ENCODE measurements at places on chromosomes 1 and 21.
A peak's percentile ranks its signal among the peaks of the same experiment; 100 is the strongest.

- no peak for DNase-seq
Measured at GRCh38 chr21:34107606-34108005, 34.2 kb downstream of the MRPS6 start.

DNA sequence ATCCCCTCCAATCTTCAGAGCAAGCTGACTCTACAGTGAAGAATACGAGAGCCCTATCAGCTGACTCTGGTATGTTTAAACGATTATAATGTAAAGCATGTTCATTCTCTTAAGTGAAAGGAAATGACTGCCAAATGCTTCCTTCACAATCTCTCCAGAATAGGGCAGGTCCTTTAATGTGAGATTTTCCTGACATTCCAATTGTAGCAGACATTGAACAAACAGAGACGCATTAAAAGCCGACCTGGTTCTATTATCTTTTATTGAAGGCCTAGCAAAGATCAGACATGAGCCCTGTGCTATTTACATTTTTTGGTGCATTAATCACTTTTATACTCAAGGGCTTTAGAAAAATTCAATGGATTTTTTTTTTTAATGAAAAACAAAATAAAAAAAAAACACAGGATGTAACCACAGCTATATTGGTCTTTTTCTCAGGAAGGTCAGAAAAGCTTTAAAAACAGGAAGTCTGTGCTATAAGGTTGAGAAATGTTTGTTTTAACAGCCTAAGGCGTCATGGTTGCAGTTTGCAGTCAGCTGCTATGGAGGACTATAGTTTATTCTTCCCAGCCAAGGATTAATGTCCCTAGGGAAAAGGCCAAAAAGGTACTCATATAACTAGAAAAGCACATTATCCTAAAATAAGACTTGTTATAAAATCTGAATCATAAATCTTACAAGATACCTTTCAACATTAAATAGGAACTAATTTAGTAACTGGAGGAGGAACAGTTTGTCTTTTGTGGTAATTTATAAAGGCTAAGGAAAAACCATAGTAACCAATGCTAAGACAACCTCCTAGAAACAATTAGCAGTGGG, 104.8 kb downstream of the RERE start:
- DNase-seq: peak; percentile 89

DNA sequence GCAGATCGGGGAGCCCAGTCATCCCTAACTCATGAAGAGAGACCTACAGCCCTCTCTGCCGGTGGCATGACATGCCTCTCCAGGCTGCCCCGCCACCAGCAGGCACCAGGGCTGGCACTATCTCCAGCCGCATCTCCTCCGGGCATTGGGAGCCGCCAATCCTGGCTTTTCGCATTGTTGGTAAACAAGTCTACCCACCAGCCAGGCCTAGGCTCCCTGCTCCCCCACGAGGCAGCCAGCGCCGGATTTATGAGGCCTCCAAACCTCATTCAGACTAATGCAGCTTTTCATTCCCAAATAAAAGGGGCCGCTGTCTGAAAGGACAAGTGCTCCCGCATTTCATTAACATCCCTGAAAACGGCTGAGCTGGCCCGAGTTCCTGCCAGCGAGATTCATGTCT, 3.4 kb upstream of the GRIK3 start:
- DNase-seq: no peak

GRCh38 chr1:212190169-212190568, 95.0 kb upstream of the PPP2R5A start:
- no peak for DNase-seq

DNA sequence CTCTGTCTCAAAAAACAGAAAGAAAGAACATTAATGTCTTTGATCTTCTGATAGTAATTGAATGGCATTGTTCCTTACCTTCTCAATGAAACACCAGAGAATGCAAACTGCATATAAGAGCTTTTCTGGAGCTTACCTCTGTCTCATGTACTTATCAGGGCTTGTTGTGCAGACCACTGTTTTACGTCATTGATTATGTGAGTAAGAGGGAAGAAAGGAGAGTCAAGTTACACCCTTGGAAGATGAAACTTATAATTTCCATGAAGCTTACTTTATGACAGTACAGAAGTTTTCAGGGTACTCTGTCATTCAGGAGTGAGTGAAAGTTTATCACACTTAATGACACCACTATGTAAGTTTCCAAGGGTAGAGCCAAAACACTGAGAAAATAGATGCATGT, 49.0 kb upstream of the MAB21L3 start:
- DNase-seq: no peak

GRCh38 chr1:198936371-198937083, 297.7 kb downstream of the PTPRC start:
- peak; percentile 48 for DNase-seq

- DNase-seq: peak; percentile 59
Measured at GRCh38 chr21:35508139-35508888, 459.2 kb upstream of the RUNX1 start.

DNA sequence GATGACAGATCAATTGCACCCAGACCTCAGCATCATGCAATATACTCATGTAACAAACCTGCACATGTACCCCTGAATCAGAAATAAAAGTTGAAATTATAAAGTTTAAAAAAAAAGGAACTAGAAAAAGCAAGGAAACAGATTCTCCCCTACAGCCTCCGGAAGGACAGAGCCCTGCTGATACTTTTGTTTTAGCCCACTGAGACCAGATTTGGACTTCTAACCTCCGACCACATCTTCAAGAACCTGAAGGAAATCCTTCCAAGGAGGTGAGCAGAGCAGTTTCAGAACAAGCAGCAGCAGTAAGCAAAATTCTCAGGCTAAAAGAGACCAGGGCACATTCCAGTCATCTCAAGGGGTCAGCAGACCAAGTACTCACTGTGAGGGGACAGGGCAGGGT, 54.5 kb downstream of the TM2D1 start:
- DNase-seq: no peak

DNA sequence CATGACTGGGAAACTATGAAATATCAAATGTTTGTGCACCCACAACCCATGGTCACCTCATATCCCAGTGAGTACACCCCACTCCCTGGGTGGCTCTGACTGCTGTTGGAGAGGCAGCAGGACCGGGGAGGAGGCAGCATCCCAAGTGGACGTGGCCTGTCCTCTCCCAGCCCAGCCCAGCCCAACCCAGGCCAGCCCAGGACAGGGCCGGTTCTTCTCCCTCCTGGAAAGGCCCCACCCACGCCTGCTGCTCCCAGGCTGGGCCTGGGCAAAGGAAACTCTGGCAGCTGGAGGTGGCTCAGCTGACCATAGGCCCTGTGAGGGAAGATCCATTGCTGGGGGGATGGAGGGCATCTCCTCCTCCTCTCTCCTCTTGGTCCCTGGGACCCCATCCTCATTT, 19.1 kb downstream of the MATN1 start:
- DNase-seq: no peak

DNA sequence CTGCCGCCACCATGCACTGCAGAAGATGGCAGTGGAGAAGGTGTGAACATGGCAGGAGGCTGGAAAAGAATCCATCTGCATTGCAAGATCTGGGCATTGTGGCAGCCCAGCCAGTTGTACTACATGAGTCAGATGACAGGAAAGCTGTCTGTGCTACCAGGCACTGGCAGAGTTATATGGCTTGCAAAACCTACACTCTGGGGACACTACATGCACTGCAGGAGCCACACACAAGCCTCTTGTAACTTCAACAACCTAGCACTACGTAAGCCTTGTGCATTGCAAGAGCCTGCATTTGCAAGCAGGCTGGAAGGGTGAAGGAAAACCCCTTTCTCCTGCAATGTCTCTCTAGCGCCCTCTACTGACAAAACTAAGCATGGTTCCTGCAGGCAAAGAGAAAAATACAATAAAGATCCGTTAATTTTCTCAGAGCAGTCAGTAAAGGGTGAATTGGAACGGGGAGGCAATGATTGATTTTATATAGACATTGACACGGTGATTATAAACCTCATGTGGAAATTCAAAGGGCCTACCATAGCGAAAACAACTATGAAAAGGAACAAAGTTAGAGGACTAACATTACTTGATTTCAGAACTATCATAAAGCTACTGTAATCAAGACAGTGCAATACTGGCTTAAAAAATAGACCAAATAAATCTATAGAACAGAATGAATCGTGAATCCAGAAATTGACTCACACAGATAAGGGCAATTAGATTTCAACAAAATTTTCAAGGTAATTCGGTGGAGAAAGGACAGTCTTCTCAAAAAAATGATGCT, 26.2 kb upstream of the DYNLT5 start:
- peak; percentile 84 for DNase-seq

- DNase-seq: no peak
Measured at GRCh38 chr21:37759777-37760176, 156.5 kb downstream of the KCNJ6 start.

- DNase-seq: no peak
Measured at GRCh38 chr1:44903011-44903680, 60.1 kb upstream of the PTCH2 start.

GRCh38 chr1:199221371-199222150, 582.7 kb downstream of the PTPRC start:
- peak; percentile 60 for DNase-seq

- DNase-seq: no peak
Measured at GRCh38 chr1:201215531-201216357, 25.1 kb downstream of the IGFN1 start.

- no peak for DNase-seq
Measured at GRCh38 chr1:185425163-185425562, 108.1 kb upstream of the IVNS1ABP start.

GRCh38 chr1:3495776-3496745, 41.6 kb downstream of the ARHGEF16 start:
- no peak for DNase-seq

DNA sequence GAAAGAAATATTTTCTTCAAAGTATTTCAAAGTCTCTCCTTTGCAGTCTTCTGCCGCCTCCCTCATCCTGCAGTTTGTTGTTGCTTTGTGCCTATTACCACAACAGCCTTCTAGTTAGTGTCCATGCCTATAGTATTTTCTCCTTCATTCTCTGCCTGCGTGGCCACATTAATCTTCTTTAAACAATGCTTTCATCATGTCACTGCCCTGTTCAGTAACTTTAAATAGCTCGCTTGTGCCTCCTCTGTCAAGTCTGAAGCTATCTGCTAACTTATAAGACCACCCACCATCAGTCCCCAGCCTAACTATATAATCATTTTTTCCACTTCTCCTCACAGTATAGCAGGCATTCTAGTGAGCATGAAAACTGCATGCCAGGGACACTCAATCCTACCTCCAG, 290.3 kb downstream of the PDE4B start:
- no peak for DNase-seq

DNA sequence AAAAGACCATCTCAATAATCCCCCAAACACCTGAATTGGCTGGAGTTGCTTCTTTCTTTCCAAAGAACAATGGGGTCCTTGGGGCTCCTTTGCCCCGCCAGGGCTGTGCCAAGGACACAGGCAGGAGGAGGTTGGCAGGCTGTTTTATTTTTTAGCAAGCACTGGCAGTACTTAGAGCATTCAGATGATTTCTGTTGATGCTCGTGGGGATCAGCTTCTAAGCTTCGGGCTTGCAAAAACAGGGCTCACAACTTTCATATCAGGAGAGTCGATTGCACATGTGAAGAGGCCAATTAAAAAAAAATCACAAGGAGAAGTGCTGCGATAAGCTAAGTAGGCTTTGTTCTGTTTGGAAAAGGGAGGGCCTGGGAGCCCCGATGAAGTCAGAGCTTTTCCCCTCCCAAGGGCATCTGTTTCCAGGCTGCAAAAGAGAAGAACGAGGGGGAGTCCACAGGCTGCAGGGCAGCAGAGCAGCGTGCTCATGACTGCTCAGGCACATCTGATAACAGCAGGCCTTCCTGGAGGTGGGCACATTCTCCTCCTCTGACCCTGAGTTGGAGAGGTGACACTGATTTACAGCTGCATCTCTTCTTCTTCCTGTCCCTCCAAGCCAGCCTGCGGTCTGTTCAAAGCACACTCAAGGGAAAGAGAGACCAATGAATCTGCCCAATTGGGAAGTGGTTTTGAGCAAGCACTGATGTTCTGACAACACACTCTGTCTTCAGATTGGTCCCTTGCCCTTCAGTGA, 27.3 kb upstream of the BCAR3 start:
- no peak for DNase-seq

DNA sequence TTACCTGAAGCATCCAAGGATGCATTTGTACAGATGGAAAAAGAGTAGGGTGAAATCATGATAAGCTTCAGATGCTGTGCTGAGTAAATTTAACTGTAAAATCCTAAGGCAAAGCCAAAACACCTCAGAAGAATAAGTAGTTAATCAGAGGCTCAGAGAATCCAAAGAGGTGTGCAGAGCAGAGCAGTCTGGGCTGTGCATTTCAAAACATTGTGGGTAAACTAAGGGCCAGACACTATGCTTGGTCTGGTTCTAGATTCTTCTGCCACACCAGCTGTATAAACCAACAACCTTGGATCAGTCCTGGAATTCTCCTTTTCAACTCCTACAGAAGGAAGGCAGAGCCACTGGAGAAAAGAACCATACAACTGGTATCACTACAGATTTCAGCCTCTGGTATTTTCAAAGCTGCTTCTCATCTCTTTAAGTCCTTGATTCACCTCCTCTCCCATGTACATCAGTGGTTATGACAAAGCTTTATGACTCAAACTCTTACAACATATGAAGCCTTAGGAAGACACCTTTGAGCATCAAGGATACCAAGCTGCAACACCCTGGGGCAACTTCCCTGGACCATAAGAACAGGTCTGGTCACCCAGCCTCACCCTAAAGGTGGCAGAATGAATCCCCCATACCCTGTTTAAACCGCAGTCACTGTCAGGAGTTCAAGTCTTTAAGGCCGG, 11.6 kb upstream of the HIPK1 start:
- DNase-seq: no peak

DNA sequence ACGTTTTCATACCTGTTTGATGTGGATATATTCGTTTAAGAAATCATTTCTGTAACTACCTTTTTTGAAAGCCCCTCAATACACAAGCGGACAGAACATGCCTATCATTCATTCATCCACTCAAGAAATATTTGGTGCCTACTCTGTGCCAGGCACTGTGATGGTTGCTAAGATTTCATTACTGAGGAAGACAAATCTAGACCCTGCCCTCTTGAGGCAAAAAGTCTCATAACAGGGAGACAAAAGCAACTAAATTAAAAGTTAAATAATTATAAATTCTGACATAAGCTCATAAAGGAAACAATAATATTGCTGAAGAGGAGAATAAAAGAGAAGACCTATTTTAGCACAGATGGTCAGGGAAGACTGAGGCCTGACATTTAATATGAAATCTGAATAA, 203.5 kb upstream of the ZNHIT6 start:
- DNase-seq: peak; percentile 21

DNA sequence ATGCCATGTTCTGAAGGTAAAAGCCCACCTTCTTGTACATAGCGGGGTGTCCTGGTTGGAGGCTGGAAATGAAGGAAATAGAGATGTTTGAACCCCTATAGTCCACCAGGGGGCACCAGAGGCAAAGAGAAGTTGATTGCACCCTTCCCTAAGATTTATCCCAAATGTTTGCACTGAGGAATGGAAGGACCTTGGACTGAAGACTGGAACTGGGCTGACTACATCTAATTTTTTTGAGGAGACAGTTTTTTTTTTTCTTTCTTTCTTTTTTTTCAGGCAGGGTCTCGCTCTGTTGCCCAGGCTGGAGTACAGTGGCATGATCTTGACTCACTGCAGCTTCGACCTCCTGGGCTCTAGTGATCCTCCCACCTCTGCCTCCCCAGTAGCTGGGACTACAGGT, 55.3 kb upstream of the EIF4G3 start:
- DNase-seq: peak; percentile 50
